NCI-H774 (cell line): ENCODE measurements at places on chromosomes 1 and 21.

DNA sequence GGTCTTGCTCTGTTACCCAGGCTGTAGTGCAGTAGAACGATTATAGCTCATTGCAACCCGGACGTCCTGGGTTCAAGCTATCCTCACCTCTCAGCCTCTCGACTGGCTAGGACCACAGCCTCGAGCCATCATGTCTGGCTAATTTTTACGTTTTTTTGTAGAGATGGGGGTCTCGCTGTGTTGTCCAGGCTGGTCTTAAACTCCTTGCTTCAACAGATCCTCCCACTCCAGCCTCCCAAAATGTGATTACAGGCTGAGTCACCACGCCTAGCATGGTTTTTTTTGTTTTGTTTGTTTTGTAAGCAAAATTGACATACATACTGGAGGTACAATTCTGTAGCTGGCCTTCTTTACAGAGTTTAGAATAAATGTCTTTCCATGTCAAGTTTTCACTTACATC lies 994 bp upstream of the LAMTOR5 start:
- no peak for DNase-seq

- DNase-seq = no peak
Observed at GRCh38 chr1:18342744-18343143, 138.0 kb upstream of the KLHDC7A start.

- no peak for DNase-seq
Observed at GRCh38 chr1:209406595-209406994, 176.9 kb upstream of the CAMK1G start.

DNA sequence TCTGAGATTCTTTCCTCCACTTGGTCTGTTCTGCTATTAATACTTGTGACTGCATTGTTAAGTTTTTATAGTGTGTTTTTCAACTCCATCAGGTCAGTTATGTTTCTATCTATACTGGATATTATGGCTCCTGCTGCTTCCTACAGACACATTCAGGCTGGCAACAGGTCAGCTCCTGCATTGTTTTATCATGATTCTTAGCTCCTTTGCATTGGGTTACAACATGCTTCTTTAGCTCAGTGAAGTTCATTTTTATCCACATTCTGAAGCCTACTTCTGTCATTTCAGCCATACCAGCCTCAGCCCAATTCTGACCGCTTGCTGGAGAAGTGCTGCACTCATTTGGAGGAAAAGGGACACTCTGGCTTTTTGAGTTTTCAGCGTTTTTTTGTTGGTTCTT lies 37.3 kb upstream of the F3 start:
- DNase-seq = no peak

- no peak for DNase-seq
Observed at GRCh38 chr21:42518215-42518614, 4.6 kb downstream of the SLC37A1 start.

DNA sequence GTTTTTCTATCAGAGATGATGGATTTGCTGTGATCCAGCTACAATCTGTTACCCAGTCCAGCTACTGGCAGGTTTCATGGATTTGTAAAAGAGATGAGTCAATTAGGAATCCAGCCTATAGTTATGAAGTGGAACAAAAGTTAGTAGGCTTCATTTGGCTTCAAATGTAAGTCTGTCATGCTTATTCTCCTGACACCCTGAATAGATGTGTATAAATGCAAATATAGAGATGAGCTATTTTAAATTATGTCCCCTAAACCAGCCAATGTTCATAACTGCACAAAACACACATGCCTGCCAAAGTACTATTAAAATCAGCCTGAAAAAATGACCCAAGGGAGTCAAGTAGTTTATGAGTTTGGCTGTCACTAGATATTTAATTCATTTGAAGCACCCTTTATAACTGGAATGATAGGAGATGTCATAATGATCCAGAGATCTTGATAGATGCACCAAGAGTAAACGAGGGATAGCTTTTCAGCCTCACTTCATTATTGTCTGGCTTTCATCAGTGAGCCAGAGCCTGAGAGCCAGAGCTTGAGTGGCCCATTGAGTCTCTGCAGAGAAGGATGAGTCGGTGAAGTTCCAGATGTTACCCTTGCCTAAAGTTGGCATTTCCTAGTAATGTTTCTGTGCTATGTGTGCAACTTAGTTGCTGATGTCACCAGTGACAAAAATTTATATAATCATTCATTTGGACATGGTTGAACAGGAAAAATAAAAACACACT lies 11.8 kb upstream of the NTMT2 start:
- no peak for DNase-seq

GRCh38 chr1:29213055-29213454 lies 17.7 kb downstream of the MECR start:
- DNase-seq = no peak

DNA sequence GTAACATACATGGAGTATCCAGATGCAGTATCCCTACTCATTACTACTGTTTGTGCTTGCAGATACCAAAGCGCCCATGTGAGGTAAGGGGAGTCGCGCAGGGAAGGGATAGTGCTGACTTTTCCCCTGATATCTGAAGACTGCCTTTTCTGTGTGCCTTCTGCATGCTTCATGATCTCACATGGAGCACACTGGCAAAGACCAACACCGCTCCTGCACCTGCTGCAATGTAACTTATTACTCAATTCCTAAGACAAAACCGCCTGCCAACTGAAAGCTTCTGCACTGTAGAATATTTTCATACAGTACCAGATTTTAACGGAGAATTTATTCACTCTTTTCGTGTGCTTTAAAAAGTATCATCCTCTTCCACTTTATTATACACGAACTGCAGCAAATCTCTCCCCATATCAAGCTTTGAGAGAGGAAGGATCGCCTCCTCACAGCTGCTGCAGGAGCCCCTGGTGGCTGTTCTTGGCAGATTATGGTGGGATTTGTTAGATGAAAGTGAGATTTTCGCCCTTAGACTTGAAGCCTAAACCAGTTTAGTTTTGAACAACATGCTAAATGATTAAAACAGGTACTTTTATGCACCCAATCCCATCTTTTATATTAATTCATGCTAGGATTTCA lies 99.1 kb downstream of the PTPN14 start:
- DNase-seq = no peak

- no peak for DNase-seq
Observed at GRCh38 chr1:12595757-12596006, 22.3 kb downstream of the DHRS3 start.

GRCh38 chr1:217139513-217139912 lies 416.3 kb upstream of the ESRRG start:
- DNase-seq = no peak

GRCh38 chr1:172239901-172240300 lies 180.6 kb upstream of the C1orf105 start:
- DNase-seq = no peak

- DNase-seq = no peak
Observed at GRCh38 chr1:3968851-3969250, 68.8 kb upstream of the C1orf174 start.

GRCh38 chr1:167439301-167439988 lies 78.9 kb downstream of the CD247 start:
- no peak for DNase-seq

DNA sequence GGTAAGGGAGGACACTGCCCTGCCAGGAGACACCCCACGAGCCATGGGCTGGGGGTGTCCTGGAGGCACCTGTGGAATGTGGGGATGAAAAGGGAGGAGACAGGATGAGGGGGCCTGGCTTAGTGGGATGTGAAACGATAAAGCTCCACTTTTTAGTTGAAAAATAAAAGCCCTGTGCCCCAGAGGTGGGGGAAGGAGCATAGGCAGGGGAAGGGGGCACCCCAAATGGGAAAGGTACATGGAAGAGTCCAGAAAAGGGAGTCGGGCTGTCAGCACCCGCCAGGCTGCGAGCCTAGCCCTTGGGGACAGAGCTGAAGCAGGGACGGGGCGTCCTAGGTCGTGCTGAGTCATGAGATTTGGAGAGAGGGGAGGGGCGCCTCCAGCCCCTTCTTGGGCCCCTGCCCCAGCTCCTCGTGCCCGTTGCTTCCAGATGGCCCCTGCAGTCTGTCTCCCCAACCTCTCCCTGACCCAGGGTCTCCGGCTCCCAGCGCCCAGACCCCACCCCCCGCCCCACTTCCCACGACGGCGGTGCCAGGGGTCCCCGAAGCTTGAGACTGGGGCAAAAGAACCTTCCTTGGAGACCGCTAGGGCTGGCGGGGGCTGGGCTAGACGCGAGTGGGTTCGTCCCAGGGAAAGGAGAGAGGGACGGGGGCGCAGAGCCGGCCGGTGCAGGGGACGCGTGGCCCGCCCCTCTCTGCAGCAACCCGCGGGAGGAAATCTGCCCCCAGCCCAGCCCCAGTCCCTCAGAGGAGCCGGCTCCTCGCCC lies 795 bp downstream of the SYT2 start:
- DNase-seq = no peak

- no peak for DNase-seq
Observed at GRCh38 chr1:106498238-106498637, 558.2 kb upstream of the PRMT6 start.

DNA sequence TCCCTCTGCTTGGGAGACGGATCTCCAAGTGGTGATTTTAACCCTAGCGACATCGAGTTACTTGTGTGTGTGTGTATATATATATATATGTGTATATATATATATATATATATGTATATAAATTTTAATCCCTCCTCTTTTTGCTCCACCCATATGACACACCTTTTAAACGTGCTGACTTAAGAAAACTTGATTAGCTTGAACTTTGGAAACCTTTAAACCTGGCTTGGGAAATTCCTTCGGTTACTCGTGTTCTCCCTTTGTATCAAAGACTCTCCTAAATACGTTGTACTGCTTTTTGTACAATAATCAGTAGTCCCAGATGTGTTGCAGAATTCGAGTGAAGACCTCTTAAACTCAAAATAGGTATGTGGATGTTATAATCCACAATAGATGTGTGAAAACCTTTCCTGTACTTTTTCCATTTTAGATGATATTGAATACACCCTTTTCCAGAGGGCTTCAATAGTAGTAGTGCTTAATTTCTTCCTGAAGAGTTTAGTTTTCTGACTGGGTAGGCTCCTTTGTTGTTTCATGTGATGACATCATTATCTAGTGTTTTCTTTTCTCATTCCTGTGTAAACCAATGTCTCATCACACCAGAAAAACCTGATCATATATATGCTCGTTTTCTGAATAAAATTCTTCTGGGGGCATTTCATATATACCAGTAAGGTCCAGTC lies 1.4 kb downstream of the RNF11 start:
- no peak for DNase-seq

GRCh38 chr21:15631342-15631741 lies 98.4 kb upstream of the USP25 start:
- no peak for DNase-seq

DNA sequence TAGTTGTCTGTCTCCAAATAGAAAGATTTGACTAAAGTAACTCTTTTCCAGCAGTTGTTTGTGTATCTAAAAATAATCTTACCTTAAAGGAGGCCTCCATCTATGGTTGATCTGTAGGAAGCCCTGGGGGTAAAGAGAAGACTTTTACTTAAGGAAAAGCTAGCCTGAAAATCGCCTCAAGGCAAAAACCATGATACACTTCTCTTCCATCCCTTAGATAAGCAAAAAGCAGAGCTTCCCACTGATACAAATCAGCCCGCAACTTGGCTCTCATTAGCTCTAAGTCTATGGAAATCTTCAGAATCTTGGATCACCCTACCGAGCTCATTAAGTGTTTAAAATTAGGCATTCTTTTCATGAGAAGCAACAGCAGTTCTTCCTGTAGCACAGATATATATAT lies 576.9 kb upstream of the PTBP2 start:
- DNase-seq = no peak

DNA sequence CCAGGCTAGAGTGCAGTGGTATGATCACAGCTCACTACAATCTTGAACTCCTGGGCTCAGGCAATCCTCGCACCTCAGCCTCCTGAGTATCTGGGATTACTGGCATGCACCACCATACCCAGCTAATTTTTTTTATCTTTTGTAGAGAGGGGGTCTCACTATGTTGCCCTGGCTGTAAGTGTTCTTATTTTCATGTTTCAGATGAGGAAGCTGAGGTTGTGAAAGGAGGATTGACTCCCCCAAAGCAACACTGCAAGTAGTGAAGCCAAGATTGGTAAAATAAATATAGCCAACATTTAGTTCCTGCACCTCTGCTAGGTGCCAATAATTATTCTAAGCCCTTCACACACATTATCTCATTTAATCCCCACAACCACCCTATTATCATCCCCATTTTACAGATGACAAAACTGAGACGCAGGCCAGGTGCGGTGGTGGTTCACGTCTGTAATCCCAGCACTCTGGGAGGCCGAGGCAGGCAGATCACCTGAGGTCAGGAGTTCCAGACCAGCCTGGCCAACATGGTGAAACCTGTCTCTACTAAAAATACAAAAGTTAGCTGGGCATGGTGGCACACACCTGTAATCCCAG lies 2.1 kb downstream of the PMVK start:
- DNase-seq = no peak

- DNase-seq = no peak
Observed at GRCh38 chr21:44756423-44757185, 45.0 kb downstream of the UBE2G2 start.

- DNase-seq = no peak
Observed at GRCh38 chr1:243294723-243295121, 38.9 kb downstream of the SDCCAG8 start.

DNA sequence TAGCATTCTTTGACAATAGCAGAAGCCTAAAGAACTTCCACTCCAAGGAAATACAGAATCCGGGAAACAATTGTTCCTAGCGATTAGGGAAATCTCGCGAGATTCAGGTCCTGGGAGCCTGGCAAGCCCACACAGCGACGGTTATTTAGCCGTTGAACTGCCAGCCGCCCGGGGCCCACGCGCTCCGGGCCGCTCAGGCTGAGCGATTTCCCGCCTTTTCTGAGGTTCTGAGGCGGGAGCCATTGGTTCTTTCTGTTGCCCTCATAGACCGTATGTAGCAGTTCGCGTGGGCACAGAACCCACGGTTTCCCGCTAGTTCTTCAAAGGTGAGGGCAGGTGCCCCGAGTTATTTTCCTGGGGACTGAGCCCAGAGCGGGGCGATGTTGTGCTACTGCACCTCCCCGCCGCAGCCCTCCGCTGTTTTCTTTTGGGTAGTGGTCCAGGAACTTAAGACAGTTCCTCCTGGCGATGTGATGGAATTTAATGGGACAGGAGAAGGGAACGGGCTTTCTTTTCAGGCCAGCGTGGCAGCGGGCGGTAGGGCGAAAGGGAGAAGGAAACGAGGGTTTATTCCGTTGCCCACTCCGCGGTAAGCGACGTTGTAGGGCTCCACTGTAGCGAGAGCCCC lies at the start of gene SYCP1:
Gene SYCP1 (plus strand): TSS at position 171 of the 628 bp plus-strand sequence. CDS start 602 bp downstream, outside the sequence.
- DNase-seq = no peak

DNA sequence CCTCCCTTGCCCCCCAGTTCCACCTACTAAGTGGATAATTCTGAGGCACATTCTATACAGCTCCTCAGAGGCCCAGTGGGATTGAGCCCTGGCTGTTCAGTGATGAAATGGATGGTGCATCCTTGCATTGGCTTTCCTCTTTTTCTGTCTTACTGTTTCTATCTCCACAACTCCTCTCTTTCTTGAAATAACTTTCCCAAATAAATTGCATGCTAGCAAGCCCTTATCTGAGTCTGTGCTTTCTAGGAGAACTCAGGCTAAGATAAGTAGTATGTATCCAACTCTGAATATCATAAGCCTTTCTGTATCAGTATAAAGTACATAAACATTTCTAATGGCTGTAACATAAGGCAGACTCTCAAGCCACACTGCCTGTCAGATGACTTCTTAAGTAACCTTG lies 603.8 kb upstream of the USP24 start:
- no peak for DNase-seq

- DNase-seq = no peak
Observed at GRCh38 chr1:113073479-113073950, 517 bp downstream of the LRIG2 start.

- DNase-seq = no peak
Observed at GRCh38 chr1:113197719-113198330, 124.8 kb downstream of the LRIG2 start.

GRCh38 chr1:21830792-21831453 lies 18.9 kb downstream of the LDLRAD2 start:
- DNase-seq = no peak
